ENCODE measurements at places on chromosomes 16 and 17.

GRCh38 chr17:19648475-19649273 is at the start of gene ALDH3A2:
Gene ALDH3A2, plus strand, starts transcription at chr17:19648751. Its CDS starts 221 bp downstream, at chr17:19648972.
- DNase-seq = peak; percentile 98
- H3K27me3 ChIP-seq = no peaks in the 10 kb centered on the region
- peaks cover 17% of the 10 kb centered on the region for H3K36me3 ChIP-seq
- peaks cover 40% of the 10 kb centered on the region for H3K4me1 ChIP-seq

- DNase-seq = peak; percentile 90
- peaks cover 47% of the 10 kb centered on the region for H3K4me1 ChIP-seq
- peaks cover 7% of the 10 kb centered on the region for H3K27me3 ChIP-seq
These were observed 1.3 kb downstream of the ZNF821 start for GRCh38 chr16:71882505-71883167.

GRCh38 chr16:1097156-1097555 is 1.1 kb upstream of the C1QTNF8 start:
- no peak overlapping the region for H3K27ac ChIP-seq
- H3K36me3 ChIP-seq = peaks cover under 1% of the 10 kb centered on the region
- H3K4me1 ChIP-seq = no peaks in the 10 kb centered on the region
- no peak overlapping the region for H3K4me3 ChIP-seq
- no peak for DNase-seq

- H3K4me3 ChIP-seq = no peak overlapping the region
- H3K27ac ChIP-seq = no peak overlapping the region
- H3K36me3 ChIP-seq = peaks cover 5% of the 10 kb centered on the region
- DNase-seq = no peak
- H3K4me1 ChIP-seq = peaks cover 57% of the 10 kb centered on the region
- no peaks in the 10 kb centered on the region for H3K27me3 ChIP-seq
These were observed 19.3 kb upstream of the NSMCE1 start for GRCh38 chr16:27287887-27288286.

- peaks cover 8% of the 10 kb centered on the region for H3K4me1 ChIP-seq
- H3K27ac ChIP-seq = no peak overlapping the region
- H3K27me3 ChIP-seq = no peaks in the 10 kb centered on the region
- H3K36me3 ChIP-seq = peaks cover 29% of the 10 kb centered on the region
- no peak for DNase-seq
- no peak overlapping the region for H3K4me3 ChIP-seq
These were observed 16.1 kb upstream of the SLC38A8 start for GRCh38 chr16:84058664-84059063.

- H3K27me3 ChIP-seq = peaks cover 3% of the 10 kb centered on the region
- H3K27ac ChIP-seq = no peak overlapping the region
These were observed 75.4 kb upstream of the RBL2 start for GRCh38 chr16:53358884-53359283.

DNA sequence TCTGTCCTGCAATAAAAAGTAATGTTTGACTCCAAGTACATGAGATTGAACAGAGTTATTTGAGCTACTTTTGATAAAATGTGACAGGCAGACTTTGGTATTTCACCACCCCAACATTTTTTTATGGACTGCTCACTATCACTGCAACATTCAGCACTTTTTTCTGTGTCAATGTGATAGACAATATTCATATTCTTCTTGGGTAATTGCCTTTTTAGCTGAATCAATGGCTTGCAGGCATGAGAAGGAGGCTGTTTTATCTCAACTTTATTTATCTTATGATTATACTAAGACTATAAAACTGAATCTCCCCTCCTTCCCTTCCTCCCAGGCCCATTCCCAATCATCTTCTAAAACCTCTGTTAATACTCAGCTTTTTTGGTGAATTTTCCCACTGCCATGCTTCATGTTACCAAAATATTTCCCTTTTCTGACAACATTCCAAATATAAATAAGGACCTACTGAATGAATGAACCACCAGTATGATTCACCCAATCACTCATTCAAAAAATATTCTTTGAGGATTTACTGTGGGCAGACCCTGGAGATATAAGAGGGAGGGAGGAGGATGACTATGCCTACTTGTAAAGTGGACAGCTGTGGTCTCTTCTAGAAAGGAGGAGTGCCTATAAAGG is 67.6 kb downstream of the CDH13 start:
- H3K27ac ChIP-seq = no peak overlapping the region
- no peak overlapping the region for H3K4me3 ChIP-seq
- no peaks in the 10 kb centered on the region for H3K36me3 ChIP-seq
- H3K4me1 ChIP-seq = no peaks in the 10 kb centered on the region
- peaks cover 7% of the 10 kb centered on the region for H3K27me3 ChIP-seq
- DNase-seq = no peak

GRCh38 chr17:12990041-12990808 is 27.6 kb downstream of the ELAC2 start:
- H3K36me3 ChIP-seq = peaks cover 43% of the 10 kb centered on the region
- H3K27ac ChIP-seq = no peak overlapping the region
- no peaks in the 10 kb centered on the region for H3K4me1 ChIP-seq

GRCh38 chr16:78249832-78250231 is 150.4 kb downstream of the WWOX start:
- no peaks in the 10 kb centered on the region for H3K36me3 ChIP-seq
- H3K4me1 ChIP-seq = no peaks in the 10 kb centered on the region
- no peak overlapping the region for H3K27ac ChIP-seq

DNA sequence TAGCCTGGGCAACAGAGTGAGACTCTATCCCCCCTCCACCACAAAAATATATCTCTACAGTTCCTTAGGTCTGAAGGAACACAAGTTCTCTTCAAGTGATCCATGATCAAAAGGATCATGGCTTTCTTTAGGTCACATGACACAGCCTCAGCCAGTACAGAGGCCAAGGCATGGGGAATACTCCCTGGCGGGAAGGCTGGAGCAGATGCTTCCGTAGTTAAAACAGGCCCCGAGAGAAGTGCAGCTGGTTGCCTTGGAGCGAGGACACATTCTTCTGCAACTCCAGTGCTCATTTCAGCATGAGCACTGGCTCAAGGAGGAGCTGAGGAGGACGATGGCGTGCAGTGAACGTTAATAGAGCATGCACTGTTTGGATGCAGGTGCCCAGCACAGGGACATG is 13.5 kb downstream of the CDIP1 start:
- H3K36me3 ChIP-seq = no peaks in the 10 kb centered on the region
- H3K4me3 ChIP-seq = no peak overlapping the region
- peaks cover 32% of the 10 kb centered on the region for H3K4me1 ChIP-seq

GRCh38 chr16:79409978-79410377 is 190.6 kb downstream of the MAF start:
- no peak overlapping the region for H3K4me3 ChIP-seq
- peaks cover 6% of the 10 kb centered on the region for H3K4me1 ChIP-seq
- no peaks in the 10 kb centered on the region for H3K27me3 ChIP-seq
- H3K36me3 ChIP-seq = no peaks in the 10 kb centered on the region
- no peak overlapping the region for H3K27ac ChIP-seq

GRCh38 chr16:749010-749409 is 8.2 kb upstream of the CIAO3 start:
- no peak overlapping the region for H3K27ac ChIP-seq
- no peak overlapping the region for H3K4me3 ChIP-seq
- H3K36me3 ChIP-seq = no peaks in the 10 kb centered on the region
- no peaks in the 10 kb centered on the region for H3K4me1 ChIP-seq
- DNase-seq = no peak
- no peaks in the 10 kb centered on the region for H3K27me3 ChIP-seq

DNA sequence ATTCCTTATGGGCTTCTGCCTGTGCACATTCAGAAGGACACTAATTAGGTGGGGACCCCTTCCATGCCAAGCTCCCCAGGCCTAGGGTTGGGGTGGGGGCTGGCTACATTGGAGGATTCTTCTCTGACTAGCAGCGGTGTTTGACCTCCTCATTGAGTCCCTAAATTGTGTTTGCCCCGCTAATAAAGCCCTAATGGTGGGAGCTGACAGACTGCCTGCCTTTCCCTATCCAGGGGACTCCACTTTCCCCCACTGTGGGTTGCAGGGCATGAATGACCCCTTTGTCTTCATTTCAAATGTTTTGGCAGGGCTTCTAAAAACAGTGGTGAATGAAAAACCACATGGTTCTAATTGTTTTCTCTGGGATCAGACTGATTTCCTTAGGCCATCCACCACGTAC is 476.8 kb upstream of the CDH11 start:
- H3K4me3 ChIP-seq = no peak overlapping the region
- no peak for DNase-seq
- no peaks in the 10 kb centered on the region for H3K27me3 ChIP-seq
- H3K4me1 ChIP-seq = no peaks in the 10 kb centered on the region

- H3K27ac ChIP-seq = peak overlapping the region; percentile 92
- no peaks in the 10 kb centered on the region for H3K36me3 ChIP-seq
- peaks cover 4% of the 10 kb centered on the region for H3K27me3 ChIP-seq
- H3K4me3 ChIP-seq = no peak overlapping the region
- peaks cover 22% of the 10 kb centered on the region for H3K4me1 ChIP-seq
- DNase-seq = peak; percentile 86
These were observed 323.8 kb upstream of the TNRC6C start for GRCh38 chr17:77634710-77635109.

GRCh38 chr17:34532281-34533065 is 46.9 kb upstream of the TMEM132E start:
- peaks cover 36% of the 10 kb centered on the region for H3K27me3 ChIP-seq
- H3K27ac ChIP-seq = no peak overlapping the region
- no peaks in the 10 kb centered on the region for H3K4me1 ChIP-seq
- H3K36me3 ChIP-seq = no peaks in the 10 kb centered on the region

- H3K4me3 ChIP-seq = no peak overlapping the region
- no peaks in the 10 kb centered on the region for H3K27me3 ChIP-seq
- H3K4me1 ChIP-seq = peaks cover 31% of the 10 kb centered on the region
- no peak for DNase-seq
- H3K27ac ChIP-seq = no peak overlapping the region
These were observed 18.9 kb downstream of the C16orf54 start for GRCh38 chr16:29726845-29727377.

DNA sequence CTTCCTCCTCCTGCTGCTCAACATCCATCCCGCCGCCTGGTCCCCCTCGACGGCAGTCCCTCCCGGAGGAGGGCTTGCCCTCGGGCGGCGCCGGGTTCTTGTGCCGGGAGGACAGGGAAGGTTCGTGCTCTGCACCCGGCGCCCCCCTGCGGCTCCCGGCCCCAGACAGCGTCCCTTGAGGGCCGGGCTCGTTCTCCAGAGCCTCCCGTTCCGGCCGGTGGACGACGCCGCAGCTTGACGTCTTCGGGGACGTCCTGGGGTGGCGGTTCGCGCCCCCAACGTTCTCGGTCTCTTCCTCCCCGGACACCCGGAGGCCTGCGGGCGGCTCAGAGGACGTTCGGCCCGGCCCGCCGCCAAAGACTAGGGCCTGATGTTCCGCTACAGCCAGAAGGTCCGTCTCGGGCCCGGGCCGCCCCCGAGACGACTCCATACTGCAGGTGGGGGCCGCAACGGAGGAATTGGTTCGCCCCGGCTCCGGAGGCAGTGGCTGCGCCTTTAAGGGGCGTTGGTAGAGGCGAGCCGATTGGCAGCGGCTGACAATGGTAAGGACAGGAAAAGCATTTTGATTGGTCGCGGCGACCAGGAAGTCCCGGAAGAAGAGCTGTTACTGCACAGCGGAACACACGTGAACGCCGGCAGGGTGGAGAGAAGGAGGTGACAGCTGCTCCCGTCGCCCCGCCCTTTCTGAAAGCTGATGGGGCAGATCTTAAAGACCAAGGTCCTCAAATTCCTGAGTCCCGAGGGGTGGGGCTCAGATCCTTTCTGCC is at the start of gene BORCS6:
Gene BORCS6, minus strand, starts transcription at position 470 of the 767 bp plus-strand sequence. Its CDS starts 40 bp downstream, at position 430.
- no peaks in the 10 kb centered on the region for H3K27me3 ChIP-seq
- peaks cover 10% of the 10 kb centered on the region for H3K4me1 ChIP-seq
- peak; percentile 98 for DNase-seq
- H3K27ac ChIP-seq = peak within 1 kb of the TSS; percentile 90

DNA sequence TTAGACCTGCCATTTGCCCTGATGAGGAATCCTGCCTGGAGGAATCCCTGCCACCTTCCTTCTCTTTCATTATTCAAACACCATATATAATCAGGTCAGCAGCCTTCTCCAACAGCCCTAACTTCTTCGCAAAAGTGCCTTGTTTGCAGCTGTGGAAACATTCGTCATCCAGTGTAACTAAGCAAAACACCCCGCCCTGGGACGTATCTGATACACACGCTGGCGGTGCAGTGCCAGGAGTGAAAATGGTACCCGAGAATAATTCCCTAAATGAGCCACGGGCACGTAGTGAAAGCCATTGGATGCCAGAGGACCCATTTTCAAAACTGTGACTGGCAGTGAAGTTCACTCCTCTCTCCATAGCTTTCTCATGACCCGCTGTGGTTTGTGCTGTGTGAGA is 73.7 kb downstream of the IRX3 start:
- no peak for DNase-seq
- no peak overlapping the region for H3K27ac ChIP-seq
- H3K27me3 ChIP-seq = peaks cover 1% of the 10 kb centered on the region
- no peaks in the 10 kb centered on the region for H3K36me3 ChIP-seq
- no peak overlapping the region for H3K4me3 ChIP-seq

DNA sequence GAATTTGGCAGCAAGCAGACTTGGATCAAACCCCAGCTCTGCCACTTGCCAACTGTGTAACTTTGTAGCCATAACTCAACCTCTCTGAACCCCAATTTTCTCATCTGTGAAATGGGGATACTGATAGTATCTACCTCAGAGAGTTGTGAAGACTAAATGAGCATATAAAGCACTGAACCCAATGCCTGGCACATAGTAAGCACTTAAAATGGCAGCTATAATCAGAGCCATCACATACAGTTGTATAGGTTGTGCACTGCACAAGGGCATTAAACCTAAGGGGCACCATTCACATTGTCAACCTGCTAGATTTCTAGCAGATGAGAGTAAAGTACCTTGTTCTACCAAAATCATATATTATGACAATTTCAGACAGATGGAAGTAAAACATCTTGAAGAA is 10.6 kb upstream of the CPNE2 start:
- no peak overlapping the region for H3K4me3 ChIP-seq
- DNase-seq = no peak
- peaks cover 15% of the 10 kb centered on the region for H3K36me3 ChIP-seq

DNA sequence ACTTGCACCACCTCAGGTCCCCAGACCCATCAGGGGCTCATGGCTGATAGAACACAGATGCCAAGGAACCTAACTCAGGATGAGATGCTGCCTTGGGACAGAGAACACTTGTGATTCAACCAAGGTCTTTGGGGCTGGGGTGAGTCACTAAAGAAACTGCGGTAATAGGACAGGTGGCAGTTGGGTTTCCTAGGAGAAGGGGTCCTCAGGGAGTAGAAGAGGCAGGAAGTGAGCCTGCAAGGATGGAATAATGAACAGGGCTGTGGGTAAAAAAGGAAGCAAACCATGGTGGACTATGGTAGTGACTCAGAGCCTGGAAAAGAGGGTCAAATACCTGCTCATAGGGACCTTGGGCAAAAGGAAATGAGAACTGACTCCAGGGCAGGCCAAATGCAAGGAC is 6.5 kb upstream of the PNPO start:
- peaks cover 10% of the 10 kb centered on the region for H3K4me1 ChIP-seq
- no peak for DNase-seq
- no peaks in the 10 kb centered on the region for H3K27me3 ChIP-seq
- no peak overlapping the region for H3K27ac ChIP-seq

- no peak overlapping the region for H3K4me3 ChIP-seq
- no peaks in the 10 kb centered on the region for H3K27me3 ChIP-seq
- no peak overlapping the region for H3K27ac ChIP-seq
- peaks cover 16% of the 10 kb centered on the region for H3K4me1 ChIP-seq
These were observed 7.4 kb upstream of the CCDC57 start for GRCh38 chr17:82219753-82220709.

- H3K4me1 ChIP-seq = no peaks in the 10 kb centered on the region
- no peak for DNase-seq
- no peak overlapping the region for H3K4me3 ChIP-seq
These were observed 220.3 kb downstream of the CPPED1 start for GRCh38 chr16:12583237-12583897.

- peak; percentile 42 for DNase-seq
- no peaks in the 10 kb centered on the region for H3K27me3 ChIP-seq
- H3K36me3 ChIP-seq = no peaks in the 10 kb centered on the region
- H3K4me1 ChIP-seq = peaks cover 13% of the 10 kb centered on the region
These were observed 2.2 kb downstream of the DPEP1 start for GRCh38 chr16:89615596-89616090.

GRCh38 chr17:63455417-63455816 is 9.3 kb upstream of the CYB561 start:
- no peaks in the 10 kb centered on the region for H3K36me3 ChIP-seq
- H3K27ac ChIP-seq = no peak overlapping the region
